ENCODE measurements at places on chromosomes 2 and 18. TPM values are rescaled to one million over a fixed set of nuclear protein-coding genes. Genes with fewer than 3 reads are reported as not detected.

The SESTD1 gene
- total RNA-seq = 42.4 TPM

The RSAD2 gene
- 0.25 TPM for total RNA-seq

The TMEM37 gene
- total RNA-seq = 0.13 TPM

The WNT6 gene
- total RNA-seq = not detected

The EMILIN2 gene
- 1.3 TPM for total RNA-seq

The SERPINB2 gene
- total RNA-seq = not detected

The CTAGE1 gene
- total RNA-seq = not detected

The MCFD2 gene
- 227 TPM for total RNA-seq

The ACKR3 gene
- 20.7 TPM for total RNA-seq

The CDKL4 gene
- total RNA-seq = 0.25 TPM

The SFT2D3 gene
- total RNA-seq = 4.9 TPM

DNA sequence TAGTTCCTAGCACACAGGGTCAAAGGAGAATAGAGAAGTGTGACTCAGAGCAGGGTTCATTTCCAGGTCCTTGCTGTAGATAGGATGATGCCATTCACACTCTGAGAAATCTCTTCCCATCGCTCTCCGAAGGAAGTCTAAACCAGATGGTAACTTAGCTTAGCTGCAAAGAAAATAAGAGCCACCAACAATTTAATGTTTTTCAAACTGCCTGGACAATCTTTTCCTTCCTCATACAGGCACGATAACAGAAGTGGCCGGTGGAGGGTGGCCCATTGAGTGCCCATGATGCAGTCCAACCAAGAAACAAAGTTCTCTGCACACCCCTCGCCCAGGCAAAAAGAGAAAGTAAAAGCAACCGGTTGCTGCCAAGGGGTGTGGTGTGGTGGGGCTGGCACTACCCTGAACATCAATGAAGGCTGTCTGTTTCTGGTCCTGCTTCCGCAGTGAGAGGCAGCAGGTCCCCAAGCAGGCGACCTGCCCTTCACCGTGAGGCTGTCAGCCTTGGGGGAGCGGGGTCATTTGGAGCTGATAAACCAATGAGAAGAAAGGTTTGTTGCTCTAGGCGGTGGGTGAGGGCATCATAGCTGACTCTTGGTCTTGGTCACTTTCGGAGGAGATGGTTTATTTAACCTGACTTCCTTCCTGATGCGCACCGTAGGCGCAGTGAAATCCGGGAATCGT lies 105.6 kb upstream of the CD302 start:
- DNase-seq = no peak

- no peak for DNase-seq
These were observed 113.2 kb downstream of the SH3BP4 start for GRCh38 chr2:235064976-235065375.

- no peak for DNase-seq
These were observed 136.4 kb upstream of the SLC1A4 start for GRCh38 chr2:64852771-64853241.

DNA sequence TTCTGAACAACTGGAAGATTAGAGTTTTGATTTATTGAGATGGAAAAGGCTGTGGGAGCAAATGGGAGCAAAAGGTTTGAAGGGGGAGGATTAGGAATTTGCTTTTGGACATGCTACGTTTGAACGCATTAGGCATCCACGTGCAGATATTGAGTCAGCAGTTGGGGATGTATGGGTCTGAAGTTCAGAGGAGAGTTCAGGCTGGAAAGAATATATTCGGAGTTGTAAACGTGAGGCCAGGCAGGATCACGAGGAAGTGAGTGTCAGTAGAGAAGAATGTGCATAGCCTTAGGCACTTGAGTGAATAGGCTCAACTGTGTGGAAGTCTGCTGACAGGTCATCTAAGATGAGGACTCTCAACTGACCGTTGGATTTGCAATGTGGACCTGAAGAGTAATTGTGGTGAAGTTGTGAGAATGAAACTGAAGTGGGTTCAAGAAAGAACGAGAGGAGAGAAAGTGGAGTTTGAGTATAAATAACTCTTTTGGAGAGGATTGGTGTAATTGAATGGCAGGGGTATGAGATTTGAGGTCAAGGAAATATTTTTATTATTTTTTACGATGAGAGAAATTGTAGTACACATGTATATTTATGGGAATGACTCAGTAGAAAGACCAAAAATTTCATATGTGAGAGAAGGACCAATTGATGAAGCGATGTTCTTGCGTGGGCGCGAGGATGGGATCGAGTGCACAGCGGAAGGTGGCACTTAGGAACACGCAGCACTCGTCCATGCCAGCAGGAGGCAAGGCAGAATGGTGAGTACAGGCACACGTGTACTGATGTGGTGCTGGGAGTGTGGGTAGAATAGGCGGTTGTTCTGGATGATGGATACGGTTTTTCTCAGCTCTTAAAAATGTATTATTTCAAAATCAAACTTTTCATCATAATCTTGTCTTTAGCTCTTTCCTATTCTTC lies 40.5 kb upstream of the POLE4 start:
- DNase-seq = no peak

DNA sequence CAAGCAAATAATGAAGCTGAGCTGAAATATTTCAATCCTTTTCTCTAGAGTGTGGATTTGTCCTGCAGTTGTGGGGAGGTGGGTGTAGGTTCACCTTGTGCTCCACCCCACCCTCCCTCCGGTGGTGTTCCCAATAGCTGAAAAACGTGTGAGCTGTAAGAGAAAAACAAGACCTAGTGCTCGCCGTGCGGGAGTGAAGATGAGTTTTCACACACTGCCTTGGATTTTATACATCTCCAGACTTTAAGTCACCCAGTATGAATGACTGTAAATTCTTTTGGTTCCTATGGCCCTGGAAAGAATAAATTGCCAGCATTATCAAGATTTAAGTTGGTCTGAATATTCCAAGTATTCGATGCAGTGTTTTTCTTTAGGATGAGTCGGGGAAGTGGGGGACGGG lies 1.9 kb upstream of the SOX11 start:
- no peak for DNase-seq

DNA sequence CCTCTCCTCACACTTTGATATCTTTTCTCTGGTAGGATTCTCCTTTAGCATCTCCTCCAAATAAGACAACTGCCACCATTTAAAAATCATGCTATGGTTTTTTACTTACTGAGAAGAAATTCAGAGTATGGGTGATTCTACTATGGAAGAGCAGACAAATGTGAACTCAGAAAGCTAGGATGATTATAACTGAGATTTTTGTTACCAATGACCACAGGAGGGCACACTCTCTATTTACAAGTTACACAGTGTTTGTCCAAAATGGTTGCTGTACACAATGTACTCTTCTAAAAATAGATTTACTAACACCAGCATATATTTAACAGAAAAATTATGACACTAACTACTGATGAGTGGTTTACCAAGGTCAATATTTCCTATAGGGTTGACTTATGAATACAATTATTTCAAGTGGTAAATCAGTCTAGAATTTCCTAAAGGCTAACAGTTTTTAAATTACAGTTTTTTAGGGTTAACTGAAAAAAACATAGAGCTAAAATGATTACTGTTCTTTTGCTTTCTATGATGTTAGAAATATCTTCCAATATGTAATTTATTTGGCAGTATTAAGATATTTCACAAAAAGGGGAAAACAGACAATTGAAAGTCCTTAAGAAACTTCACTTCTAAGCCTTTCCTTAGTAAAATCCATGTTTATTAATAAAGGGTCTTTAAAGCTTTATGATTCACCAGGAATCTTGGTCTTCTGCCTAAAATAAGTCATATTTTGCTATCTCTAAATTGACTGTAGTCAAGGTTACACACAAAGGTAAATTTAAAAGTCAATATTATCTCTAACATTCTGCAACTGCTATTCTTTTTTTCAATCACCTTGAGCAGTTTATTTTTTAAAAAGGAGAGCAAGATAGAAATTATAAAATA lies 57.2 kb downstream of the MAP4K3 start:
- DNase-seq = peak; percentile 50

- DNase-seq = peak; percentile 70
These were observed 103.4 kb downstream of the TNS1 start for GRCh38 chr2:217899231-217900009.

GRCh38 chr2:196453613-196454047 lies 185.9 kb upstream of the CCDC150 start:
- peak; percentile 82 for DNase-seq

DNA sequence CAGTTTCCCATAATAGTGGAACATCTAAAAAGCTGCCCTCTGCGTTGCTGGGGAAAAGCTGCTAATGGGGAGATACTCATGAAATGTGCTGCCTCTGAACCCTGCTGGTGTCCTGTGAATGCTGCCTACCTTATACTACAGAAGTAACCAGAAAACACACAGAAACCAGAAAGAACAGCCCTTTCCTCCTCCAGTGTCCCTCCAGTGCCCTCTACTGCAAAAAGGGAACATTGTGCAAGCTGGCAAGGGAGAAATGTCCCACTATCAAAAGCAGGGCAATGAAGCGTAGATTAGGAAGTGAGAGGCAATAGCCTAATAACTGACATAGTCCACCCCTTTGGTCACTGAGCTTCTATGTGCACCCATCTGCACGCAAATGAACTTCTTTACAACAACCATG lies 162.7 kb upstream of the ETAA1 start:
- no peak for DNase-seq

DNA sequence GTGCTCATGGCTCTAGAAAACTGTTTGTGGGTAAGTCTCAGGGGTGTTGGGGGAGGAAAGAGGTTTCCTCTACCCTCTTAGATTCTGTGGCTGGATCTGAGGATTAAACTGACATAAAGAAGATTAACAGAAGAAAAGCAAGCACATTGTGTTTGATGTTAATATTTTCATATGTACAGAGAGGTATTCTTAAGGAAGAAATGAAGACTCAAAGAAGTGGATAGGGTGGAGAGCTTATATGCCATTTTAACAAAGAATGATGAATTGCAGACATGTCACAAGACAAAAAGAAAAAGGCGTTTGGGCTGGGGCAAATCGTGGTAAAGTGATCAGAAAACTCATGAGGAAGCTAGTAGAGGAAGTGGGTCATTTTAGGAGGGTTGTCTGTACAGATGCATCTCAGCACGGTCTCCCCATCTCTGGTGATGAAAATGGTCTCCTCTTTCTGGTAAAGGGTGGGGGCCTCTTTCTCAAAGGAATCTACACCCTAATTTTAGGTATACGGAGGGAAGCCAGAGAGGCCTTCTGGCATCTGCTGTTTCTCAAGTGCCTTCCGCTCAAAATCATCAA lies 17.8 kb downstream of the FAM110C start:
- DNase-seq = no peak

- no peak for DNase-seq
These were observed 115.1 kb downstream of the IRS1 start for GRCh38 chr2:226684563-226684959.

DNA sequence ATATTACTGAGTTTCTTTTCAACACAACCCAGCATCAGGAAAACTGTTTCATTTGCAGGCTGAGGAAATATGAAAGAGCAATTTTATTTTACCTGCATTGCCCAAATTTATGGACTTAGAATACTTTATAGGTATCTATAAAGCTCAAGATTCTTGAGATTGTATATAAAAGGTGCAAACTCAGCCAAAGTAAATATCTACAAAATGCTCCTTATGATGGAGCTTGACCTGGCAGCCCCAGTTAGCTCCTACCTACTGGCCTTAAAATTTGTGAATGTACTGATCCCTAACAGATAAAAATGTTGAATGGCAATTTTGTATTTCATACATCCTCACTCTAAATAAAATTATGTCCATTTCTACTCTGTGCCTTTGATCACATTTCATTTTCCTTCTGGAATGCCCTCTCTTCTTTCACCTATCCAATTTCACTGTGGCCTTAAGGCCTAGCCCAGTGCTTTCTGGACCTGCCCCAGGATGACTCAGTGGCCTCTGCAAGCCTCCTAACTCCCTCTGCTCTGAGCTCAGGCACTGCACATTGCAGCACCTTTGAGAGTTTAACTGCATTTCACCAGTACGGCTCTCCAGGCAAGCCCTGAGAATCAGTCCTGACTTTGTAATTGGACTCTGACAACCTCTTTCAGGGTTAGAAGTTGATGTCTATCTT lies 125.9 kb downstream of the ANTXR1 start:
- DNase-seq = peak; percentile 28

DNA sequence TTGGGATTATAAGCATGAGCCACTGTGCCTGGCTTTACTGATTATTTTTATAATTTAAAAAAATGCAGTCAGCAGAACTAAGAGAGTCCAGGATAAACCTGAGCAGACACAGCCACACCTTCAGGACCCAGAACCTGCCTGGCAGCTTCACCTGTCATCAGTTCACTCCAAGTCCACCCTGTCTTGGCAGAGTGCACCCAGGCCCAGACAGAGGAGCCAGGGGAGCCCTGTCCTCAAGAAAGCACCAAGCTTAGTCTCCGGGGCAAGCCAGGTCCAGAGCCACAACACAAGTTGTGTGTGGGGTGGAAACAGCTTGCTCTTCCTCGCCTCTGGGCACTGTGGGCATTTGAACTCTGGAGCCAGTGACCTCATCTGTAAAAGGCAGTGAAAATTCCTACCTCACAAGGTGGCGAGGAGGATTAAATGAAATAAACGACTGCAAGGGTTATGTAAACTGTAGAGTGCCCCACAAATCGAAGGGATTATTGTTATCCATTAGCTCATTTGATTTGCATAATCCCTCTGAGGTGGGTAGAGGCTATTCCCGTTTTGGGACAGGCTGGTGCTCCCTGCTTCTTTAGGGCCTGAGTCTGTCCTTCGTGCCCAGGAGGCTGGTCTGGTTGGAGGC lies 24.7 kb downstream of the MYCN start:
- DNase-seq = no peak

DNA sequence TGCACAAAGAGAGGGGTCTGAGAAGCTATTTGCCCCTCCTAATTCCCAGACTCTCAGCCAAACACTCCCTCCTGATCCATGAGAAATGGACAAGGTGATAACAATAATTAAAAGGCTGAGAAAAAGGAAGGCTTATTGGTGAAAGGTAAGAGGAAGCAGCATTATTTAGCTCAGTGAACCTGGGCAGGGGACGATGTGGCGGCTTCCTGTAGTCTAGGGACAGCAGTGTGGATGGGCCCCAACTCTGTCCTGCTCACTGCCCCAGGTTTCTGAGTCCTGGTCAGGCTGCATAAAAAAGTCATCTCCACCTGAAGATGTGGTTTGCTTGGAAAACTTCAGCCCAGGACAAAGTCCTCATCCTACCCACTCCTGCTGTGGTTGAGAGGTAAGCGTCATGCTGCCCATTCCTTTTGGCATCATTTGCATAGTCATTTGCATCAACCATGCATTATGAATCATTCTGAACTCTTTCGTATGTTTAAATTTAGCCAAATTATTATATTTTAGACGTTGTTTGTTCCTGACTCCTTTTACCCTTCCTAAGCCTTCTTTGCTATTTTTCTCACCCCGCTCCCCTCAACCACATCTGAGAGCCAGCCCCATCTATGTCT lies 126.8 kb downstream of the CLIP4 start:
- no peak for DNase-seq

GRCh38 chr18:5709476-5710095 lies 165.8 kb upstream of the EPB41L3 start:
- DNase-seq = no peak

GRCh38 chr2:150977296-150977695 lies 284.4 kb downstream of the RBM43 start:
- no peak for DNase-seq

DNA sequence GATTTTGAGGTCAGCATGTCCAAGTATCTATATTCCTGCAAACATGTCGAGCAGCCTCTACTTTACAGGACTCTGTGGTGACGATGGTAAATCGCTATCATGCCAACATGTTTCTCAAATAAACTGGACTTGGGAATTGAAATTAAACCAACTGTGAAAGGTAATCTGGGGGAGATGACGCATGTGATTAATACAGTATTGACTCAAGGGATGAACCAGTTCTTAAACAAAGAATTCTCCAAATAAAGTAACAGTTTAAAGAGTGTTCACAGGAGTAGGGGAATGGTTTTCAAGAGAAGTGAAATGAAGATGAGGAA lies 54.3 kb downstream of the THUMPD2 start:
- DNase-seq = no peak

- no peak for DNase-seq
These were observed 35.1 kb downstream of the PMS1 start for GRCh38 chr2:189819297-189819704.
